Osteoblast (primary cell): ENCODE measurements at places on chromosomes 1 and 21.

- no peak overlapping the region for H3K4me3 ChIP-seq
- no peaks in the 10 kb centered on the region for H3K4me1 ChIP-seq
- H3K36me3 ChIP-seq = no peaks in the 10 kb centered on the region
- H3K27ac ChIP-seq = no peak overlapping the region
Observed at GRCh38 chr1:198641501-198641900, 2.7 kb downstream of the PTPRC start.

GRCh38 chr1:32540605-32541004 lies 1.4 kb downstream of the ZBTB8A start:
- no peak for DNase-seq
- peak overlapping the region; percentile 78 for H3K4me3 ChIP-seq
- no peak overlapping the region for H3K27ac ChIP-seq
- H3K4me1 ChIP-seq = peaks cover 7% of the 10 kb centered on the region

DNA sequence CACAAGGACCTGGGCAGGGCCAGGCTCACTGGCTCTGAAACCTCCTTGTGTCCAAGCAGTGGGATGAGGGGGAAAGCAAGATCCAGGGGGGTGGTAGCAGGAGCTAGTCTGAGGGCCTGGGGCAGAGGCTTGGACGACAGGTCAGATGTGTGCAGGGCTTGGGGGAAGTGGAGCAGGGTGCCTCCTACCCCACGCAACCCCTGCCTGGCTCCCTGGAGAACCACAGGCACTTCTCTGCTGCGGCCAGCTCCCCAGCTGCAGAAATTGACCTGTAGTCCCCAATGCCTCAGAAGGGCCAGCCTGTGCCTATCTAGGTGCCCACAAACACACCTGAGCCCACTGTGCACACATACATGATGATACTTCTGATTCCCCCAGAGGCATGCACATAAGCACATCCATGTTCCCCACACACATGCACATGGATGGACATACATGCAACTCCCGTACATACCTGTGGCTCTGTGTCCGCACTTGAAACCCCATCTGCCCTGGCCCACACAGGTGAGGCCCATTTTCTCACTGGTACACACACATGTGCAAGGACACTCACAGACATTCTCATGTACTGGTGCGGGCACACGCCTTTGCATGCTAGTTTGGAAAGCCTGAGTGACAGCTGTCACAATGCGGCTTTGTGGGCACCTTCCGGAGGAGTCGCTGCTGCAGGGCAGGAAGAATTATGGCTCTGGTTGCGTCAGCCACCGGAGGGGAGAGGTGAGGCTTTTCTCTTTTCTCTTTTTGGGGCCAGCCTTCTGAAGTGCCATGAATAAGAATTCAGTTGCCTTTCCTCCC lies 247.2 kb upstream of the CSF3R start:
- H3K27ac ChIP-seq = no peak overlapping the region
- no peaks in the 10 kb centered on the region for H3K36me3 ChIP-seq
- DNase-seq = no peak
- H3K4me1 ChIP-seq = no peaks in the 10 kb centered on the region

GRCh38 chr1:167115655-167116054 lies 21.8 kb downstream of the STYXL2 start:
- H3K27ac ChIP-seq = no peak overlapping the region
- H3K27me3 ChIP-seq = peaks cover 3% of the 10 kb centered on the region
- no peaks in the 10 kb centered on the region for H3K36me3 ChIP-seq
- H3K4me3 ChIP-seq = no peak overlapping the region
- no peak for DNase-seq

DNA sequence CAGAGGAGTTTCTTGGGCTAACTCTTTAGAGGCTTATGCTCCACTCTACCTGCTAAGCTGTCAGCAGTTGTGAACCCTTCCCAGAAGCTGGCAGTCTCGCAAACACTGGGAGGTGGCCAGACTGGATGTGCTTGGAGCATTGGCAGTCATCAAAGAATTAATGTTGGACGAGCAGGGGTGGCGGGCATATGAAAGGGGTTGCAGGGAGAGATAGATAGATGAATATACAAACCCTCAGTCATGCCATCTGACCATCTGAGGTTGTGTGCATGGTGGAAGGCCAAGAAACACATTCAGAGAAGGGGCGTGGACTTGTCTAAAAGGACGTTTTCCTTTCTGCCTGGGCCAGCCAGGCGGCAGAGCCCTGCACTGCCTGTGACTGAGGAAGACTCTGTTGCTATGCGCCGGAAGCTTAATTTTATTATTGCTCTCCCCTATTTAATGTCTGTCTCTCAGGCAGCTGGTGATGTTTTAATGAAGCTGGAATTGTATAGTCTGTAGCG lies 164.4 kb downstream of the PBX1 start:
- no peak overlapping the region for H3K4me3 ChIP-seq
- DNase-seq = no peak
- no peaks in the 10 kb centered on the region for H3K36me3 ChIP-seq
